Stimulated activated CD8-positive, alpha-beta memory T cell treated with anti-CD3 and anti-CD28 coated beads, Interleukin-4, amount 100 ng/mL, for 1 hour (primary cell): ENCODE measurements at places on chromosomes 3 and 15.

- DNase-seq = no peak
These were observed 155.4 kb downstream of the TP63 start for GRCh38 chr3:189786479-189787064.

DNA sequence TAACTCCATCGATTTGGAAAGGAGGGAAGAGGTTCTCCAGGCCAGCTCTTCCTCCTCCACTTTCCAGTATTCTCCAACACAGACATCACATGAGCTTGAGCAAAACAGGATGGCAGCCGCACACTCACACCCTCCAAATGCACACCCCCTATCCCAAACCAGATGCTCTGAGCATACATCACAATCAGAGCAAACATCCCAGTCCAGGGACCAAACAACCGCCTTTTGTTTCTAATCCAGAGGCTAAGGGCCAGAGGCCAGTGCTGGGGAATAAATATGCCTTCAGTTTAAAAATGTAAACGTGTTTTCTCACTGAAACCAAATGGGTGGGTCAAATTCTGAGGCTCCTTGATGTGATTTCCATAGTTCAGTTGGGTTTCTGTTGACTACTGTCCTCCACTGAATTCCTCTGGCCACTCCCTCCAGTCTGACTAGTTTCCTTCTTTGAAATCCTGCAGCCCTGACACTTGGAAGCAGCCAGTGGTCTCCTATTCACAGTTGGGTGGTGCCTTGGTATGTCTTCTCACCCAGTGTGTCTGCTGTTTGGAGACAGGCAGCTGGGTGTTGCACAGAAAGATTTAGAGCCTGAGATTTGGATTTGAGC lies 19.2 kb upstream of the MFGE8 start:
- DNase-seq = no peak

DNA sequence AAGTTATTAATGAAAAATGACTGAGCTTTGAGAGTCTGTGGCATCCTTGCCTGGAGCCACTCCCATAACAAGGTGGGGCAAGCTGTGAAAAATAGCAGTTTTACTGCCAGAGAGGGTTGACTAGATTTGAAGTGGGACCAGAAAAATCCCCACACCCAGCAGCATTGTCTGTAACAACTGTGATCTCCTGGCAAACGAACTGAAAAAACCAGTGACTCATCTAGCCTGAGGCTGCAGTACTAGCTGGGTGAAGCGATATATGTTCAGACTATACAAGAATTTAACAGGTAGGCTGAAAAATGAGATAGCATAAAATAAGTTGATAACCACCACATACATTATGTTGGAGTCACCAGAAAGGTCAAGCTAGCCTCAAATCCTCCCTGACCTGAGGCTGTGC lies 64.0 kb downstream of the DPH6 start:
- DNase-seq = peak; percentile 0

- DNase-seq = peak; percentile 32
These were observed at the start of gene IRAK2 for GRCh38 chr3:10164546-10165393. TSS of gene IRAK2 (plus strand) at chr3:10164919. CDS start at chr3:10164955, 36 bp downstream.

DNA sequence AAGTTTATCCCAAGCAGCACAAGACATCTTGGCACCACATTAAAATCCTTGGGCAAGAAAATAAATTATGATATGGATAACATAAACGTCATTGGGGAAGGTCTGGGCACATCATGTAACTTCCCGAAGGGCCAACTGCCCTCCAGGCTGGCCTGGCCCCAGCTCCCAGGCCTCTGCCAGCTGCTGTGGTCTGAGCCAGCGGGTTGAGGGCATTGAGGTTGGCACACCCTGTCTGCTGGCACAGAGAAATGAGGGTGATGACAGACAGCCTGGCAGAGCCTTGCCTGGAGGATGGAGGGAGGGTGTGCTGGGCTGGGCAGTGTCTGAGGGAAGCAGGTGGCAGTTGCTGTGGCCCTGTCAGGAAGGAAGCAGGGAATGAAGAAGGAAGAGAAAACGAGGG lies 3.3 kb upstream of the RBSN start:
- no peak for DNase-seq
